Stimulated activated CD4-positive, alpha-beta T cell treated with anti-CD3 and anti-CD28 coated beads, TNF-alpha, amount 100 ng/mL, for 1 hour (primary cell): ENCODE measurements at places on chromosomes 5 and 9.

DNA sequence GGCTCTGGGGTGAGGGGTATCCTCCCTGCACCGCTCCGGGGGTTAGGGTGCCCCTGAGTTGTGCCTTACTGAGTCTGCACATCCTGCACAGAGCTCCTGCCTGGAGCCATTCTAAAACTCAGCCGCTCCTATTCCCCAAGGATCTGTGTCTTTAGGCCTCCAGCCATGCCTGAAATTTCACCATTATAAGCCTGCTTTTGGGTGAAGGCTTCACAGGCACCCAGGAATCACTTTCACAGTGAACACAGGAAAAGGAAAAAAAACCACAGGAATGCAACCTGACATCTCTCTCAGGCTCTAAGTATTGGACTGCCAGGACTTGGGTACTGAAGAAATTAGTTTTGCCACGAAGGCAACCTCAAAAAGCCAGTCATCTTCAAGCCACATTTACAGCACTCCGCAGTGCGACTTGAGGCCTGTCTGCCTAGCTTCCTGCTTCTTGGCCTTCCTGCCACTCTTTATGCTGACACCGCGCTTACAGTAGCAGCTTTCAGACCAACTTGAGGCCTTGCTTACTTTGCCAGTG, 30.9 kb downstream of the GALNT10 start:
- DNase-seq = no peak

DNA sequence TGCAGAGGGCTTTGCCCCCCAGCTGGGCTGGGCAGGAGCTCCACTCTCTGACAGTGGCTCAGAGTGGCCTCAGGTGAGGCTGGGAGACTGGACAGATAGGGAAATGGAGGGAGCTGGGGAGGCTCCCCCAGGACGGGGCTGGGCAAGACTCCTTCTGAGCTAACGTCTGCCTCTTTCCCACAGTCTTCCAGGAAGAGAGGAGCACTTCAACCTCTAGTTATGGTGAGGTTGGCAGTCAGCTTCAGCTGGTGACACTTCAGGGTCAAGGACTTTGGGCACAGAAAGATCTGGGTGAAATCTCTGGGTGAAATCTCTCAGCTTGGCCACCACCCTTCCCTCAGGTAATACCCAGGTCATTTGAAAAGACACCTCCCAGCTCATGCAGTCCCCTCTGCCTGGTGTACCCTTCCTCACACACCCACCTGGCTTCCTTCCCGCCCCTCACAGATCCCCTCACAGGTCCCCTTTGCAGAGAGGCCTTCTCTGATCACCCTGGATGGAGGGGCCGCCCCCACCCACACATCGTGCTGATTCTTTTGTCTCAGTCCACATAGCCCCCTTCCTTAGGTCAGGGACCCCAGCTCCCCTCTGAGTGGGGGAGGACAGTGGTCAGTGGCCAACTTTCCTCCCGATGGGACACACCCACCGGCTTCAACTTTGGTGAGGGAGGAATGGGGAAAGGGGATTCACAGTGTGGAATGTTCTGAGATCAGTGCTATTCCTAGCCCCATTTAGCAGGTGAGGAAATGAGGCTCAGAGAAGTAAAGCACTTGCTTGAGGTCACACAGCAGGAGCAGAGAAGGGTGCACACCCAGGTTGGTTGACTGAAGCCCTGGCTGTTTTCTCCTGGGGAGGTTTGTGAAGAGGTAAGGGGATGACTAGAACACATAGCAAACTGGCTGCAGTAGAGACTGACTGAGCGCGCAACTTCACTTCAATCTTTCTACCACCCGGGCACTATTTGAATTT, 15.8 kb upstream of the NEURL1B start:
- DNase-seq = no peak

DNA sequence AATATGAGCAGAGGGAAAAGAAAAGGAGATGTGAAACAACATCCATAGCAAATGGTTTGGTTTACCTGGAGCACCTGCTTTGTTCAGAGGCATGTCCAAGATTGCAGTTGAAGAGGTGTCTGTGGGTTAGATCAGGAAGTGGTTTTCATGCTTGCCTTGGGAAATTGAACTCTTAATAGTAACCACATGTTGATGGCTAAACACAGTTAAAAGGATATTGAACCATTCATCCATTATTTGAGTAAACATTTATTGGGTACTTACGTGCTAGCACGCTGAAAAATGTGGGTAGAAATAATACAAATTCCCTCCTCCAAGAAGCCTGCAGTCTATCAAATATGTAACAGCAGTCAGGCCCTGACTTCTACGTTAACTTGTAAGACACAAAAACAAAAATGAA, 235.7 kb upstream of the TNC start:
- DNase-seq = no peak

DNA sequence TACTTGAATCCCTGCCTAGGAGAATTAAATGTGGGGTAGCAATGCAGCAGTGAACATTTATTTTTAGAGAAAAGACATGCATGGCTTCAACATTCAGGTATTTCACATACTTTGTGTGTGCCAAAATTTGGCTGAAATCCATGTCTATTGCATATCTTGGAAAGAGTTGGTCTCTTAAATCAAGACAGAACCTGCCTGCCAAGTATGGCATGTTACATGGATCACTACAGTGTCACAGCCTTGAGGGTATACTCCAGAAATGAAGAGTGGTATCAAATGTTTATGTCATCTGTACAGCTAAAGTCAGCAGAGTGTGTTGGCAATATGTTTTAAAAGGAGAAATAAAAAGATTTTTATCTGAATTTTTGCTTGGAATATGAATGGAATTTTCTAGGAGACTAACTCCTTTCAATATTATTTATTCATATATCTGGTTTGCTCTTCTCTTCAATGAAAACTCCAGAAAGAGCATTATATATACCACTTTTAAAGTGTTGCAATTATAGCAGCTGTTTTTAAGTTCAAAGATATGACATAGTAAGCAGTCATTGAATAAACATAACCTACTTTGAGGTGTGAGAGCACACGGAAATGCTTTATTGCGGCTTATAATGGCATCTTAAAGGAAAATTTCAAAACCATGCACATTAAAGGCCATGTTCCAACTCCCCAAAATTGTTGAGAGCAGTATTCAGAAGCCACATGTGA, 95.4 kb upstream of the MINAR2 start:
- DNase-seq = no peak

- DNase-seq = no peak
These were observed 31.0 kb downstream of the ABLIM3 start for GRCh38 chr5:149172261-149172660.

DNA sequence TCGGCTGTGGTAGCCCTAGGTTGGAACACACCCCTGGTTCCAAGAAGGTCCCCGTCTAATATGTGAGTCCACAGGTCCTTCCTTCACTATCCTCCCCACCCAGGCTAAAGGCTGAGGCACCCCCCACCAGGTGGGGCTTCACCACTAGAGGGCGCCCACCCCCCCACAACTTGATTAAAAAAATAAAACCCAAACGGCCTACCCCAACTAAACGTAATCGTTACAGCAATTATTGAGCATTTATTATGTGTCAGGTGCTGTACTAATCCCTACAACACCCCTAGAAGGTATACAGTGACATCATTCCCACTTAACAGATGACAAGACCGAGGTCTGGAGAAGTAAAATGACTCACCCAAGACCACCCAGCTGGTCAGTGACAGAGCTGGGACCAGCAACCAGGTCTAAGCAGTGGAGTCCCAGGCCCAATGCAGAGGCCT, 65.0 kb downstream of the FGF18 start:
- DNase-seq = no peak

DNA sequence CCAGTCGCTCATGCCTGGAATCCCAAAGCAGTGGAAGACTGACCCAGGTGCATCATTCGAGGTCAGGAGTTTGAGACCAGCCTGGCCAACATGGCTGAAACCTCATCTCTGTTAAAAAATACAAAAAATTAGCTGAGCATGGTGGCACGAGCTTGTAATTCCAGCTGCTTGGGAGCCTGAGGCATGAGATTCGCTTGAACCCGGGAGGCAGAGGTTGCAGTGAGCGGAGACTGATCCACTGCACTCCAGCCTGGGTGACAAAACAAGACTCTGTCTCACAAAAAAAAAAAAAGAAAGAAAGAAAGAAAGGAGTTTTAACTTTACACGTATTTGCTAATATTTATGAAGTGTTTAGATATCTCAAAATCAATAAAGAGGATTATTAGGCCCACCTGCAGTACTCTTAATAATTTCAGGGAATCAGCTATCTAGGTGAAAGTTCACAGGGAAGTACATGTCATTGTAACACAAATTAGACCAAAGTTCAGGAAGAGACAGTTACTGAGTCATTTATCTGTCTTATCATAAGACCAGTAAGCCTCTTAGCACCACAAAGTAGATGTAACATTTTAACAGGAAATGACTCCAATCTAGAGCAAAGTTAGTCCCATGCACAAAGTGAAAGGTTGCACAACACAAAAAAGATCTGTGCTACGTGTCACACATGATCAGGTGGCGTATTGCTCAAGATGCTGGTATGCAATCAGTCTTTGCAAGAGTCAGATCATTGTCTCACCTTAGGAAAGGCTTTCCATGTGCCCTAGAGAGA, 34.1 kb upstream of the PLIN2 start:
- no peak for DNase-seq

- DNase-seq = peak; percentile 62
These were observed at the start of gene AKNA for GRCh38 chr9:114387680-114388356. Gene AKNA, minus strand, starts transcription at chr9:114387982. Its CDS starts 6,649 bp downstream, at chr9:114381333.

DNA sequence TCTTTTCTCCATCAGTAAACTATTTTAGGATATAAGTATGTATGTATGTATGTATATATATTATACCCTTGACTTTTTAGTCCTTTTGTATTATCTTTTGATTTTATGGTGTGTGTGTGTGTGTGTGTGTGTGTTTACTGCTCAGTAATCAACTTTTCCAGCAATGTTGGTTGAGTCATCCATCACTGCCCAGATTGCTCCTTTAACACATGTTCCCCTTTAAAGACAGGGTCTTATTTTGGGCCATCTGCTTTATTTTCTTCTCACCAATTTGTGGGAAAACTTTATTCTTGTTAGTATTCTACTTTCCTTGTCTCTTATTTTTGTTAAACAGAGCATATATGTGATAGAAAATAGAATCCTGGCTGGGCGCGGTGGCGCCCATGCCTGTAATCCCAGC, 28.1 kb downstream of the ANKRD33B start:
- no peak for DNase-seq

GRCh38 chr9:126698251-126698650, 84.5 kb downstream of the LMX1B start:
- DNase-seq = no peak
